ENCODE measurements at places on chromosomes 4 and X. TPM values are rescaled to one million over a fixed set of nuclear protein-coding genes. Genes with fewer than 3 reads are reported as not detected.

DNA sequence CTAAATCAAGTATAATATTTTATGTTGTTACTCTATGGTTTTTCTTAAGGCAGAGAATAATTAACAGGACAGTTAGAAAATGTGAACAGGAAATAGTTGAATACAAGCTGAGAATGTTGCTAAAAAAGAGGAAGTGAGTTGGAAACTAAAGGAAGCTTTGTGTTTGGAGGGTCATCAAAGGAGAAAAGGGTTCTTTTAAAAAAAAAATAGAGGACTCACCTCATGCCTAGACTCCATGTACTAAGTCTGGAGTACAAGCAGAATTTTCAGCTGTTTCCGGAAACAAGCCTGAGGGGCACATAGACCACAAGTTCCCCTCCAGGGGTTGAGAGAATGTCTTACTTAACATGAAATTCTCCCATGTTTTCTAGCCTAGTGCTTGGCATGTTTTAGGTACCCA lies 20.1 kb upstream of the MAP7D3 start:
- no peak for DNase-seq

CYSLTR1 gene
- polyA plus RNA-seq = 2.7 TPM

DNA sequence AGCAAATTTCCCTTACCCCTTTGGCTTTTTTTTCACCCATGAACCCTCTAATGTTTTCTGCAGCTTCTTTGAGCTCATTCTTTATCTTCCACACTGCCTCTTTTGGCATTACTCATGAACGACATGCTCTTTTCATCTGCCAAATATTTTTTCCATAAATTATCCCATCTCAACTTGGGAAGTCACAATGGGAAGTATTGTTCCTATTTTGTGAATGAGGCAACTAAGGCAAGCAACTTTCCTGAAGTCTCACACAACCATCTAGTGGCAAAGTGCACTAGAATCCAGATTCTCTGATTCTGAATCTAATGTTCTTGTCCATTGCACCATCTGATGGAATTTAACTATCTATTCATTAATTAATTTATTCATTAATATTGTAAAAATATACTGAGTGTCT lies 625 bp downstream of the RTL9 start:
- DNase-seq = no peak

ZNF674 gene
- 6.2 TPM for polyA plus RNA-seq

- DNase-seq = no peak
These were observed 857.4 kb upstream of the NDST4 start for GRCh38 chr4:115970859-115971258.

- DNase-seq = no peak
These were observed 733.3 kb downstream of the RPA4 start for GRCh38 chrX:97616883-97617530.

GRCh38 chr4:32991663-32992062 lies 2271.5 kb downstream of the PCDH7 start:
- no peak for DNase-seq

ARAF gene
- 65.4 TPM for polyA plus RNA-seq

DNA sequence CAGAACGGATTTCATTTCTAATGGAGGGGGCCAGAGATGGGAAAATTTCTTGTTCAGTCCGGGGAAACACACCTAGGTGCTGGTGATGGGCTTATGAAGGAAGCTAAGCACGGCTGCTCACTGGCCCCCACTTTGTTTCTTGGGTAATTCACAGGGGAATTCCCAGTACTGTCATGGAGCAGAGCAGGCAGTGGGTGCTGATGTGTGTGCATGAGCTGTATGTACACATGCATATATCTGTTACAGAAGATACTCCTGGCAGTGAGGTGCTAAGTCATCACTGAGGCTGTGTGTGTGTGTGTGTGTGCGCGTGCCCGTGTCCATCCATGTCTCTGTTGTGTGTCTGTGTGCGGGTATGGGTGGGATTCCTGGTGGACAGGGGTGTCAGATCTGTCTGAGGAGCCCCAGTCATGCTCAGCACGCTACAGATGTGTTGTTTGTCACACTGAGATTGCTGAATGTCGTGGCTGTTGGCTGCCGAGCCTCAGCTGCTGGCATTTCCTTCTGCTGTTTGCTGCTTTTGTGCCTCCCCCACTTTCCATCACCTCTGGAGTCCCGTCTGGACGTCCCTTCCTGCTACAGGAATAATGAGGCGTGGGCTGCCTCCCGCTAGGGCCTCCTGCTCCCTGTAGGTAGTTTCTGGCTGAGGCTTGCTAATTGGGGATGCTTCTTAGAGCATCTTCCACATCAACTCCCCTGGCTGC lies 53.3 kb downstream of the JADE1 start:
- DNase-seq = no peak

DNA sequence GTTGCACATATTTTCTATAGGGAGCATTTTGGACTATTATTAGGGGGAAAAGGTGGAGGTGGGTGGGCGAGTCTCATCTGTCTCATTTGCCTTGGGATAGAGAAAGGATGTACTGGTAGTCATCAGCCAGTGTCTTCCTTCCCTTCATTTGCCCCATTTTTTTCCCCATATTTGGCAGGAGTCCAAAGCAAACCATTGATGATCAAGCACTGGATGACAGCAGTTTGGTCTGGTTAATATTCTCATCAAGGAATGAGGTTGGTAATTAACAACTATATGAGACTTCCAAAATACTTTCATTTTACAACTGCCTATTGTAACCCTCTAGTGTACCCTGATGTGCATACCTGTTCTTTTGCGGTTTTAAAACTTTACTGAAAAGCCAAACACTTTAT lies 22.6 kb upstream of the IGFBP7 start:
- no peak for DNase-seq

P2RY10 gene
- 0.29 TPM for polyA plus RNA-seq

- no peak for DNase-seq
These were observed 103.5 kb downstream of the RPA4 start for GRCh38 chrX:96987228-96987627.

FAM47E gene
- 6.0 TPM for polyA plus RNA-seq

MAGEA4 gene
- not detected for polyA plus RNA-seq

TMPRSS11E gene
- 0.11 TPM for polyA plus RNA-seq

All from left renal cortex interstitium (tissue), 4 donors.